CD4-positive, alpha-beta memory T cell (primary cell): ENCODE measurements at places on chromosomes 16 and 17. TPM values are rescaled to one million over a fixed set of nuclear protein-coding genes. Genes with fewer than 3 reads are reported as not detected.

DNA sequence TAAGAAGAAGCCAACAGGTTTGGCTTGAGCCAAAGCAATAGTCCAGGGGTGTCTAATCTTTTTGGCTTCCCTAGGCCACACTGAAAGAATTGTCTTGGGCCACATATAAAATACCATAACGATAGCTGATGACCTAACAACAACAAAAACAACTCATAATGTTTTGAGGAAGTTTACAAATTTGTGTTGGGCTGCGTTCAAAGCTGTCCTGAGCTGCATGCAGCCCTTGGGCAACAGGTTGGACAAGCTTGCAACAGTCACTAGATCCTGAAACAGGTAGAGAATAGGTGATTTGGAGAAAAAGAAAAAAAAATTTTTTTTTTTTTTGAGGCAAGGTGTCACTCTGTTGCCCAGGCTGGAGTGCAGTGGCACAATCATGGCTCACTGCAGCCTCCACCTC is 4.5 kb downstream of the CRYBA1 start:
- H3K4me3 ChIP-seq, result no peak overlapping the region
- no peaks in the 10 kb centered on the region for H3K27me3 ChIP-seq
- DNase-seq, result no peak
- H3K4me1 ChIP-seq, result no peaks in the 10 kb centered on the region
- no peak overlapping the region for H3K27ac ChIP-seq

GRCh38 chr16:46688654-46689364 is at the start of gene VPS35:
Gene VPS35 (minus strand): TSS chr16:46689178. CDS start chr16:46689133, 45 bp downstream.
- no peaks in the 10 kb centered on the region for H3K27me3 ChIP-seq
- peak within 1 kb of the TSS; percentile 92 for H3K27ac ChIP-seq
- H3K4me1 ChIP-seq, result peaks cover 55% of the 10 kb centered on the region
- no peaks in the 10 kb centered on the region for H3K36me3 ChIP-seq
- H3K4me3 ChIP-seq, result peak within 1 kb of the TSS; percentile 92

GRCh38 chr17:16981928-16982327 is 10.0 kb upstream of the TNFRSF13B start:
- H3K4me3 ChIP-seq, result no peak overlapping the region
- no peaks in the 10 kb centered on the region for H3K36me3 ChIP-seq
- no peak for DNase-seq
- no peak overlapping the region for H3K27ac ChIP-seq

GRCh38 chr16:81601601-81602255 is 157.1 kb downstream of the CMIP start:
- no peak overlapping the region for H3K4me3 ChIP-seq
- no peaks in the 10 kb centered on the region for H3K27me3 ChIP-seq
- no peaks in the 10 kb centered on the region for H3K4me1 ChIP-seq
- no peak overlapping the region for H3K27ac ChIP-seq

DNA sequence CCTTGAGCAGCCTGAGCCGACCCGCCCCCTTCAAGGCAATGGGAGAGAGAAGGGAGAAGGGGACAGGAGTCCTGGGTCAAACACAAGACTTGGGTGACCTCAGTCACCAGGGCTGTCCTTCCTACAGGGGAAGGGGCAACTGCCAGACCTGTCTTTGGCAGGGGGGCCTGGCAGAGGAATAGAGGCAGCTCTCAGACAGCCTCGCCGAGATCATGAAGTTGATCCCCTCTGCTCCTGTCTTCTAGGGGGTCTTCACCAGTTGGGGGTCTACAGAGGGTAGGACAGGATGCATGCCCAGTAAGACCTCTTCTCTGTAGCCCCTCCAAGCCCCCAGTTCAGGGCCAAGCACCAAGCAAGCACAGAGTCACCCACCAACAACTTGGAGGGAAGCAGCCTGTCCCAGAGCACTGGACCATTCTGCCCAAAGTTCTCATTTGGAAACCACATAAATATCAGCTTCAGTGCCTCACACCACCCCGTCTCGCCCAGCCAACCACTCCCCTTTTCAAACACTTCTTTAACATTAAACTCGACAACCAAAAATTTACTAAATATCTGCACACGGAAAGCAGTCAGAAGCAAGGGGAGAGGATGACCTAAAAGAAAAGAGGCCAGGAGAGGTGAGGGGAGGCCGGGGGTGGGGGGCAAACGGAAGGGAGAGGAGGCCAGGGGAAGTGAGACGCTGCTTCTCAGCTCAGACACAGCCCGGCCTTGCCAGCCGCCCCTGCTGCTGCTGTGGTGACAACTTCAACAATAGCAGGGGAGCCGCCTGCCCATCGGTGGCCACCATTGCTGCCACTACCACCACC is 7.7 kb downstream of the DOK4 start:
- no peak overlapping the region for H3K4me3 ChIP-seq
- H3K27ac ChIP-seq, result no peak overlapping the region
- no peak for DNase-seq

- H3K27me3 ChIP-seq, result no peaks in the 10 kb centered on the region
- H3K27ac ChIP-seq, result no peak overlapping the region
- no peak overlapping the region for H3K4me3 ChIP-seq
- no peaks in the 10 kb centered on the region for H3K36me3 ChIP-seq
These were observed 47.8 kb downstream of the BMERB1 start for GRCh38 chr16:15482068-15482747.

DNA sequence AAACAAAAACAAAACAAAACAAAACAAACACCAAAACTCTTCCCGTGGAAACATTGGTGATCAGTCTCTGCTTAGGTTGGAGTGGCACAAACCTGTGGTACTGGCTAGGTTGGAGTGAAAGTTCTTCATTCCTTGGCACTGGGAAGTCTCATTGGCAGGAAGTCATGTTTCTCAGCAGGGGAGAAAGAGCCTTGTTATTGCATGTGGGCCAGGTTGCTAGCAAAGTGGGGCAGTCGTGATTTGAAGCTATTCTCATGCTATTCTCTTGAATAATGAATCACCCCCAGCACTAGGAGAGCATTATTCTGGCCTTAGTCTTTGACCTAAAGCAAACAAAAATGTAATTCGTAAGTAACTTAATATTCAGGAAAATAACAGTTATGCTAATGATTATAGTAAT is 24.3 kb upstream of the B4GALNT2 start:
- no peak overlapping the region for H3K27ac ChIP-seq
- H3K4me1 ChIP-seq, result no peaks in the 10 kb centered on the region
- H3K36me3 ChIP-seq, result no peaks in the 10 kb centered on the region
- DNase-seq, result no peak

DNA sequence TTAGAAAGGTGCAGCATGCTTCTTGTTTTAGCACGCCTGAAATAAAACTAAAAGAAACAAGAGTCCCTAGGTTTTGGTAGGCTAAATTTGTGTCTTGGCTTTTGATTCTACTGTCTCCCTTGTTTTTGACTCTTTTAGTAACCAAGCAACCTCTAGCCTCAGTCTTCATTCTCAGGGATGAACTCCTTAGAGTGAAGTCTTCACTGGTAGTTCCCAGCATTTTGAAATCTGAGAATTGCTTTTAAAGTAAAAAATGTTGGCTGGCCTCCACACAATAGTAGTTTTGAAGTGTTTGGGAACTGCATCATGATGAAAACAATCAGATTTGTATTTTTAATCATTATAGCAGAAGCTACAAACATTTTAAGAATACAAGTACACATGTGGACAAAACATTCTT is 6.1 kb upstream of the CDR2 start:
- no peak for DNase-seq
- H3K27me3 ChIP-seq, result no peaks in the 10 kb centered on the region
- no peaks in the 10 kb centered on the region for H3K36me3 ChIP-seq
- H3K4me3 ChIP-seq, result no peak overlapping the region
- H3K4me1 ChIP-seq, result peaks cover 26% of the 10 kb centered on the region
- no peak overlapping the region for H3K27ac ChIP-seq

DNA sequence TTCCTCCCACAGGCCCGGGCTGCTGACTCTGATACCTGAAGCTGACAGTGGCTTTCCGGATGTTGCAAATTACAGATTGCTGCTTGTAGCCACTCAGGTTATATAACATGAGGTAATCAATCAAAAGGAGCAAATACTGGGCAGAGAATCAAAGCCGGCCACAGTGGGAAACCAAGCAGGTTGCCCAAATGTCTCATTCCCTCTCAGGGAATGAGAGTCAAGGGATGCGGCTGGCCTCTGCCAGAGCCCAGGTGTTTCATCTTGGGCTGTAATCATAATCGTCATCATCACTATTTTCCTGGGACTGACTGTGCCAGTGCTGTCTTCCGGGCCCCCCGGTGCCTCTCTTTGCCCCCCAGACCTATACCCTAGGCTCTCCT is 292.4 kb upstream of the FOXF1 start:
- no peaks in the 10 kb centered on the region for H3K27me3 ChIP-seq
- no peak overlapping the region for H3K4me3 ChIP-seq
- H3K36me3 ChIP-seq, result no peaks in the 10 kb centered on the region
- no peak for DNase-seq

- no peak overlapping the region for H3K4me3 ChIP-seq
- H3K36me3 ChIP-seq, result no peaks in the 10 kb centered on the region
- H3K27ac ChIP-seq, result no peak overlapping the region
- no peak for DNase-seq
These were observed 12.0 kb upstream of the CLUH start for GRCh38 chr17:2723505-2723996.

DNA sequence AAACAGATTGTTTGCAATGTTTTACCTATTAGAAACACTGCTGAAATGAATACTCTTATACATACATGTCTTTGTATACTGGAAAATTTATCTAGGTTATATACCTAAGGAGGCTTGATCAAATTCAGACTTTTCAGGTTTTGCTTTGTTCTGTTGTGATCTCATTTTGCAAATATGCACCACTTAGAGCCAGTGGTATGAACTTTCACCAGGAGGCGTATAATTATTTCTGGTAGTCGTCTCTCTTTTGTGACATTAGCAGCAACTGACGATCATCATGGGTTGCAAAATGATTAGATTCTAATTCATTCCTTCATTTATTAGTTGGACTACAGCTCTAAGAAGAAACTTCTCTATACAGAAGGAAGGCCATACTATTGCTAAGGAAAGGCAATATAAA is 26.9 kb downstream of the AP1G1 start:
- peaks cover 12% of the 10 kb centered on the region for H3K36me3 ChIP-seq
- DNase-seq, result no peak
- H3K27ac ChIP-seq, result no peak overlapping the region
- peaks cover 15% of the 10 kb centered on the region for H3K4me1 ChIP-seq

DNA sequence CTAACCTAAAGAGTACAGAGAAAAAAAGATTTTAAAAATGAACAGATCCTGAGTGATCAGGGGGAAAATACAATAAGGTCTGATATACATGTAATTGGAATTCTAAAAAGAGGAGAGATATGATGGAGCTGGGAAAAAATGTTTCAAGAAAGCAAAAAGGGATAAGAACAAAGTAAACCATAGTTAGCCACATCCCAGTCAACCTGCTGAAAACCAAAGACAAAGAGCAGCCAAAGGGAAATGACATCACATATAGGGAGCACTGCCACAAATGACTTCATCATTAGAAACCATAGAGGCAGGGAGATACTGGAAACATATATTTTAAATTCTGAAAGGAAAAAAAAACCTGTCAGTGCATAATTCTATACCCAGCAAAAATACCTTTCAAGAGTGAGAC is 68.8 kb upstream of the AKTIP start:
- no peaks in the 10 kb centered on the region for H3K27me3 ChIP-seq
- no peak overlapping the region for H3K4me3 ChIP-seq
- H3K4me1 ChIP-seq, result no peaks in the 10 kb centered on the region
- DNase-seq, result no peak
- H3K36me3 ChIP-seq, result no peaks in the 10 kb centered on the region

DNA sequence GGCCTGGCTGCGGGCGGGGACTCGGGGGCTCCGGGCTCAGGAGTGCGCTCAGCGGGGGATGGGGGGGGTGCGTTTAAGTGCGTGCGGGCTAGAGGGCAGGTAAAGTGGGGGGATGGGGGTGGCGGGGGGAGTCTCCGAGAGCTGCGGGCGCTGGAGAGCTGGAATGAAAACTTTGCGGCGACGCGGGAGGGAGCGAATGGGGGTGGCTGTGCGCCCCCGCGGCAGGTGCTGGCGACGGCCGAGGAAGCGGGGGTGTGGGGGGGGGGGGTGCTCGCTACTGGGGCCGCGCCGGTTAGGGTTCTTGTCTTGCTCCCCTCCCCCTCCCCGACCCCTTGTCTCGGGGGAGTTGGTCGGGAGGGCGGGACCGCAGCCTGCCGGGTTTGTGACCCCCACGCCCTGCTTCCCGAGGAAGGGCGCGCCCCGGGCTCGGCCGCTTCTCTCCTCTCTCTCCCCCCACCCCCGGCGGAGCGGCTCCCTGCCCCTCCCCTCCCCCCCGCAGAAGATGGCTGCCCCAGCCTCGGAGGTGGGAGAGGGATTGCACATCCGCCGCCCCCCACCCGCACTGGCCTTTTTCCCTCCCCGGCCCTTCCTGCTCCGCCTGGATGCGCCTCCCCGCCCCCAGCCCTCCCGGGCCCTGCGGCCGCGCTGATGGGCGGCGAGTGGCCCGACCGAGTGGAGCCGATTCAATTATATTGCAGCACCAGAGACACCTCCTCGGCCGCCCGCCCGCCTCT is 649 bp downstream of the GSE1 start:
- H3K4me1 ChIP-seq, result peaks cover 49% of the 10 kb centered on the region
- H3K4me3 ChIP-seq, result peak overlapping the region; percentile 58
- DNase-seq, result peak; percentile 49
- no peaks in the 10 kb centered on the region for H3K36me3 ChIP-seq
- H3K27me3 ChIP-seq, result no peaks in the 10 kb centered on the region

GRCh38 chr17:6488008-6488539 is 43.8 kb downstream of the PIMREG start:
- no peak overlapping the region for H3K4me3 ChIP-seq
- no peaks in the 10 kb centered on the region for H3K36me3 ChIP-seq
- DNase-seq, result no peak
- no peak overlapping the region for H3K27ac ChIP-seq

DNA sequence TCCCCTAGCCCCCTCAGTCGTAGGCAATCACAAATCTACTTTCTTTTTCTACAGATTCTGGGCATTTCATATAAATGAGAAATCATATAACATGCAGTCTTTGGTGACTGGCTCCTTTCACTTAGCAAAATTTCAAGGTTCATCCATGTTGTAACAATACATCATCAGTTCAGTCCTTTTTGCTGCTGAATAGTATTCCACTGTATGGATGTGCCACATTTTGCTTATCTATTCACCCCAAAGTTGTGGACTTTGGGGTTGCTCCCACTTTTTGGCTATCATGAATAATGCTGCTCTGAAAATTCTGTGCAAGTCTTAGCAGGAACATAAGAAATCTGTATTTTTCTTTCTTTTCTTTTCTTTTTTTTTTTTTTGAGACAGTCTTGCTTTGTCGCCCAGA is 39.0 kb downstream of the MRM1 start:
- no peak overlapping the region for H3K4me3 ChIP-seq
- H3K4me1 ChIP-seq, result peaks cover 19% of the 10 kb centered on the region
- peaks cover 46% of the 10 kb centered on the region for H3K27me3 ChIP-seq
- H3K27ac ChIP-seq, result no peak overlapping the region

DNA sequence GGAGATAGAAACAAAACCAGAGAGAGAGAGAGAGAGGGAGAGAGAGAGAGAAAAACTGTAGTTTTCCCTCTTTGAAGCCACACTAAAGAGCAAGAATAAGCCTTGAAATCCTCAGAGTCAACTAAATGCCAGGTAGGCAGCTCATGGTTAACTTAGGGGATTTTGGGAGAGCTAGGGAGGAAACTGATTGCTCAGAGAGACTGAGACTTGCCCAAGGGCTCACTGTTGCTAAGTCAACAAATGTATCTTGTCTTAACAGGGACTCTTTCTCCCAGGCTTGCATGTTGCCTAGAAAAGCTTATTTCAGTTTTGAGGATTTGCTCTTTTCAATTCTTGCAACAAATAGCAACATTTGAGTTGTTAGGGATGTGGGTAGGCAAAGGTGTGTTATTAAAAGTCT is 4.5 kb upstream of the SLC5A11 start:
- H3K27me3 ChIP-seq, result no peaks in the 10 kb centered on the region
- H3K27ac ChIP-seq, result no peak overlapping the region
- no peak overlapping the region for H3K4me3 ChIP-seq
- no peaks in the 10 kb centered on the region for H3K36me3 ChIP-seq
- no peak for DNase-seq
- H3K4me1 ChIP-seq, result no peaks in the 10 kb centered on the region

Gene RNF135
- total RNA-seq, result 7.1 TPM

Gene EVPL
- not detected for total RNA-seq

Gene EME1
- total RNA-seq, result 0.41 TPM

Gene MYCBPAP
- total RNA-seq, result 5.3 TPM

Gene MRPL27
- 32.9 TPM for total RNA-seq

Gene CACNB1
- total RNA-seq, result 25.7 TPM
